Upper lobe of left lung (tissue), 6 donors: ENCODE measurements at places on chromosomes 1 and 21. TPM values are rescaled to one million over a fixed set of nuclear protein-coding genes. Genes with fewer than 3 reads are reported as not detected.

Gene ARHGAP29
- 43.8 TPM for total RNA-seq

Gene TRABD2B
- 2.1 TPM for total RNA-seq

Gene MYBPHL
- total RNA-seq, result 8.6 TPM

Gene UTS2
- total RNA-seq, result not detected

Gene AADACL4
- not detected for total RNA-seq

Gene FLG2
- total RNA-seq, result not detected

Gene RPE65
- not detected for total RNA-seq

Gene PLA2G2F
- not detected for total RNA-seq

Gene B3GALT2
- total RNA-seq, result 0.44 TPM

Gene HSD3B1
- total RNA-seq, result not detected

Gene KISS1
- not detected for total RNA-seq

Gene KRTAP13-2
- not detected for total RNA-seq

Gene TSSK3
- total RNA-seq, result 1.2 TPM

Gene SPRR5
- not detected for total RNA-seq

Gene NUAK2
- 8.9 TPM for total RNA-seq

Gene RNF19B
- total RNA-seq, result 38.9 TPM

Gene RHOU
- total RNA-seq, result 15.7 TPM

Gene C8A
- not detected for total RNA-seq

Gene IL24
- total RNA-seq, result 0.24 TPM

Gene NAV1
- 41.0 TPM for total RNA-seq

Gene CSTB
- 50.6 TPM for total RNA-seq

Gene PPCS
- total RNA-seq, result 77.2 TPM

Gene ATP1A4
- total RNA-seq, result not detected

Gene VHLL
- total RNA-seq, result not detected

Gene NSL1
- total RNA-seq, result 44.5 TPM

Gene OR2M2
- not detected for total RNA-seq

Gene LRRC38
- total RNA-seq, result not detected

Gene VANGL1
- 7.8 TPM for total RNA-seq

Gene RNASEL
- total RNA-seq, result 12.4 TPM

Gene CNIH4
- 41.8 TPM for total RNA-seq

Gene PUM1
- 103 TPM for total RNA-seq

Gene RAB42
- 11.5 TPM for total RNA-seq

Gene HCRTR1
- not detected for total RNA-seq

Gene CD1E
- total RNA-seq, result not detected

Gene C1orf53
- not detected for total RNA-seq

Gene PRDM16
- 17.0 TPM for total RNA-seq

Gene NGF
- 3.0 TPM for total RNA-seq

Gene MSTO1
- 31.7 TPM for total RNA-seq

Gene EGLN1
- 23.3 TPM for total RNA-seq

Gene IFNLR1
- total RNA-seq, result 13.5 TPM

Gene GPR3
- 0.39 TPM for total RNA-seq

Gene FAM177B
- total RNA-seq, result 0.64 TPM

Gene SLC45A3
- total RNA-seq, result 9.9 TPM

Gene AUNIP
- 0.74 TPM for total RNA-seq

Gene MATN1
- not detected for total RNA-seq

Gene HMCN1
- 43.3 TPM for total RNA-seq

Gene CHIA
- total RNA-seq, result 2.6 TPM

Gene UBE2U
- total RNA-seq, result not detected

Gene LACTBL1
- total RNA-seq, result not detected

Gene OVAAL
- total RNA-seq, result not detected

Gene TGFBR3
- total RNA-seq, result 45.9 TPM

Gene BARHL2
- not detected for total RNA-seq

Gene TIPRL
- total RNA-seq, result 26.1 TPM

Gene ATAD3C
- total RNA-seq, result 15.7 TPM

Gene PRXL2B
- 34.2 TPM for total RNA-seq

Gene GPR161
- total RNA-seq, result 13.6 TPM

Gene PIGP
- 23.2 TPM for total RNA-seq

Gene TTC13
- 41.8 TPM for total RNA-seq

Gene WNT2B
- total RNA-seq, result 8.0 TPM

Gene FTCD
- total RNA-seq, result not detected
